Naive thymus-derived CD4-positive, alpha-beta T cell (primary cell): ENCODE measurements at places on chromosomes 7 and 10. TPM values are rescaled to one million over a fixed set of nuclear protein-coding genes. Genes with fewer than 3 reads are reported as not detected.

The TBRG4 gene
- 99.1 TPM for polyA plus RNA-seq

The ACSM6 gene
- polyA plus RNA-seq: not detected

The SYT15B gene
- polyA plus RNA-seq: not detected

The CACNA2D1 gene
- polyA plus RNA-seq: not detected

The FXYD4 gene
- not detected for polyA plus RNA-seq

The TYSND1 gene
- polyA plus RNA-seq: 25.0 TPM

The MOSPD3 gene
- polyA plus RNA-seq: 20.4 TPM

The PTN gene
- polyA plus RNA-seq: not detected

The NME8 gene
- polyA plus RNA-seq: not detected
